ENCODE measurements at places on chromosomes 12 and 14.

DNA sequence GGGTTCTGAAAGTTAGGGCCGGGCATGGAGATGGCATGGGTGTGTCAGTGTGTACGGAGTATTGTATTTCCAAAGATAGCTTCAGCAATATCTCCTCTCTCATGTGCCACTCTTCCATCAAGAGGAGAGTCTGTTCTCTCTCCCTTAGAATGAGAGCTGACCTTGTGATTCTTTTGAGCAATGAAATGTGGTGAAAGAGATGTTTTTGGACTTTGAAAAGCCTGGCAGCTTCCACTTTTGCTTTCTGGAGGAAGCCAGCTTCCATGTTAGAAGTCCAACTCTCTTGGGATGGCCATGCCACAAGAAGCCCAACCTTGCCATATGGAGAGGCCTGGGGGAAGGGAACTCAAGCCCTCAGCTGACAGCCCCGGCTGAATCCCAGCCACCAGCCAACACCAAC lies 72.4 kb upstream of the GZMB start:
- DNase-seq = no peak

DNA sequence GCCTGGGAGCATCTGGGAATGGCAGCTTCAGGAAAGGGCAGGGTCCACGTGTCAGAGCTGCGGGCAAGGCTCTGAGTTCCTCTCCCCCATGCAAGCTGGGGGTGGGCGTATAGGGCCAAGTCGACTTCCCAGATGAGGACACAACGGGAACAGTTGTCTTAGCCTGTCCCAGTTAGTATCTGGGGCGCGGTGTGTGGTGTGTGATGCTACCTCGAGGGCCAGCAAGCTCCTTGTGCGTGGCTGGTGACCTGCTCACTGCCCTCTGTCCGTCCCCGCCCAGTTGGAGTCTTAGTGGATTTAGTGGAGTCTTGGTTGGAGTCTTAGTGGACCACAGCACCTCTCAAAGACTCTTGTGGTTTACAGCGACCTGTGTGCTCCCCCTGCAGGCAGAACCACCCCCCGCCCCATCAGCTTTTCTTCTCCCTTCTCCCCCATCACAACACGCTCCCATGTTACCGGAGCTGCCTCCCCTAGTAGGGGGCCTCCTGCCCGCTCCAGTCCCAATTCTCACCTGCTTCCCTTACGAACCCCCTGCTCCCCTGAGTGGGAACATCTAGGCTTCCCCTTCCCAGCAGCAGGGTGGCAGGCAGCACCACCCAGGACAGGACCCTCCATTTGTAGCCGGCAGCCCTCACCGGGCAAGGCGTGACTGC lies 8.7 kb downstream of the ASPG start:
- DNase-seq = no peak

DNA sequence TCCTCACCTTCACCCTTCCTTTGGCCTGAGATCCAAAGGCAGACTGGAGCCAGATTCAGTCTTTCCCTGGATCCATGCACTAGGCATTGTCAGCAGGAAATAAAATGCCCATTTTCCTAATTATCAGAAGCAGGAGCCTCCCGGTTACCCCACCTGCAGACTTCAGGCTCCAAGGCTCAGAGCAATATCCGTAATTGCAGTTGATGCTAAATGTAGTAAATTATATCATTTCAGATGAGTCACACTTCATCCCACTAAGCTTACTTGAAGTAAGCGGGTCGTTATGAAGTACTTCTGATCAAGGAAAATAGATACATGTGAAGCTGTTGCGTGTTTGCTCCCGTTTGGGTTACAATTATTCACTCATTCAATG lies 110.7 kb upstream of the SFSWAP start:
- no peak for DNase-seq

DNA sequence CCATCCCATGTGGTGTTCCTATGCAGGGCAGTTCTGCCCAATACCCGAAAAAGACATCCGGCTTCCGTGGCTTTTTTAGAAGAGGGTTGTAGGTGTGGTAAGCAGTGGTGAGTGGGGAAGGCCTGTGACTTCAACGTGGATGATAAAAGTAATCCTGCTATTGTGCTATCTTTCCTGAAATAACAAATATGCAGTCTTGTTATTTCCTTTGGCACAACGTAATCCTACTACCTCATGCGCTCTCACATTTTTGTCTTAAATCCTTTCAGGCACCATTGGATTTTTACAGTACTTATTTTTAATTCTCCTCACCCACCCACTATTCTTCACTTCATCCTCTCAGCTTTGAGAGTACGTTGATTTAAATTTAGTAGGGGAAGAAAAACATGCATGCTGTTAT lies 96.8 kb downstream of the IPO8 start:
- DNase-seq = no peak

DNA sequence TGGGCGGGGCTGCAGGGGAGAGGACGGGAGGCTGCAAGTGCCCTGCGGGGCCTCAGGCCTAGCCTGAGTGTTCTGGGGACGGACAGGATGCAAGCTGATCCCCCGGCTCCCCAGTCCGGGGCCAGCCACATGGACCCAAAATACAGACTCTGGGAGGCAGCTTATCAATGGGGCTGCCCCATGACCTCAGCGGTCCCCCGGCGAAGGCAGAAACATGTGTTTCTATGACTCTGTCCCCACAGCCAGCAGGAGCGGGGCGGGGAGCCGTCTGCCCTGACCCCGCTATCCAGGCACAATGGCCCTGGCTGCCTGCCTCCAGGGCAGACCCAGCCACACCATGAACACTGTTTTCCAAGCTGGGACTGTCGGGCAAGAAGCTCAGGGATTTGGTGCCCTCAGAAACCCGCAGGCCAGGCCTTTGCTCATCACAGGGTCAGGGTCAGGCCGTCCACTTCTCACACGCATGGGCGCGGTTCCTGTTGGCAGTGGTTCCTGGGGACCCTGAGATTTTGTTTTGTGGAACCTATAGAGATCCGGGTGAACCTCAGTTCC lies 75.0 kb downstream of the RFLNA start:
- DNase-seq = no peak

GRCh38 chr14:99559286-99559990 lies 44.6 kb downstream of the CCDC85C start:
- no peak for DNase-seq

DNA sequence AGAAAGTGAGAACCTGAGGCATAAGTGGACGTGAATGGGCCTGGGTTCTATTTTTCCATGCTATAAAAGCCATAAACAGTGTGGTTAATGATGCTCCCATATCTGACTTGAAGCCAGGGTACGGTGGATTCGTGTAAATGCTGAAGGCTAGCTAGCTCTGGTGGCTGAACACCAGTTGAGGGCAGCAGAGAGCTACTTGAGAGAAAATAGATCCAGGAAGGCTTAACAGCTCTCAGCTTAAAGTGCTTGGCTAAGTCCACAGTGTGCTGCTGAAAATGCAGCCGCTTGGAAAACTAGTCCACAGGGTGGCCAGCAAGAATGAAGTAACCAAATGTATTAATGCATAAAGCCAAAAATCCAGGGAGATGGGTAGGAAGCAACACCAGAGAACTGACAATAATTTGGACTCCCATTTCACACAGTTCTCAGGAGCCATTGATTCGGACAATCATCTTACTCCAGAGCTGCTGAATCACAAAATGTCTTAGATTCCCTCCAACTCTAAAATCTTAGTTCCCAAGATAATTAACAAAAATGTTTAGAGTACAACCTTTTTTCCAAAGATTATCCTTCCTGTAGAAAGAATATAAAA lies 15.0 kb upstream of the FOXG1 start:
- DNase-seq = no peak

GRCh38 chr14:92994131-92994676 lies 71.3 kb downstream of the CHGA start:
- no peak for DNase-seq

- DNase-seq = no peak
Measured at GRCh38 chr12:90484094-90484493, 470.9 kb downstream of the CCER1 start.

- DNase-seq = no peak
Measured at GRCh38 chr12:64691795-64692583, 67.2 kb downstream of the GNS start.

- no peak for DNase-seq
Measured at GRCh38 chr12:131211340-131211938, 257.7 kb downstream of the ADGRD1 start.

GRCh38 chr12:94969424-94969823 lies 34.1 kb downstream of the NDUFA12 start:
- DNase-seq = no peak

DNA sequence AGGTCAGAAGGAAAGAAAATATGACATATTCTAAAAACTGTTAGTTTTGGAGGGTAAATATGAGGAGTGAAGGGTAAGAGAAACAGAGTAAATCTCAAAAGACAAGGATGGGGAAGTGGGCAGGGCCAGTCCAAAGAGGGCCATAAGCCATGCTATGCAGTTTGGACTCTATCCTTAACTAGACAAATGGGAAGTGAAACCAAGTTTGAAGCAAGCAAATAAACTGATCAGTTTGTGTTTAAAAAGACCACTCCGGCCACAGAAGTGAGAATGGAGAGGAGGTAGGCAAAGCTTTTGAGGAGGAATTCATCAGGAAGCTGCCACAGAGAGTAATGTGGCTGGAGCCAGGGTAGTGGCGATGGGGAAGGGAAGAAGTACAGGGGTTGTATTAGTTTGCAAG lies 37.5 kb upstream of the DAAM1 start:
- DNase-seq = no peak

DNA sequence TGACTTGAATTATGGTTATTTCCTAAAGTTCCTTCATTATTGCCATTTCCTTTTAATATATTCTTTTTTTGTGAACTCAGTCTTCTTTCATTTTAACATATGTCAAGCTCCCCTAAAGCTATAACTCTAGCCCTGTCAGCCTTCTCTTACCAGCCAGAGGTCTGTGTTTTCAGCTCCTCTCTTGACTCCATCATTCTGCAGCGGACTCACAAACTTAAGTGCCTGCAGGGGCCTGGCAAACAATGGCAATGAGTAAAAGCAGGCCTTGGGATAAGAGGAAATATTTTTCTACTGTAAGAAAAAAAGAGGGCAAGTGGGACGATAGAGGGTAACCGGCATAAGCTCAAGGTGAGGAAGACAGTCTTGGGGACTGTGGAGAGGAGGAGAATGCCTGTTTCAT lies 424.5 kb upstream of the RGS6 start:
- no peak for DNase-seq

- no peak for DNase-seq
Measured at GRCh38 chr14:96989306-96989705, 192.1 kb downstream of the VRK1 start.

- DNase-seq = no peak
Measured at GRCh38 chr12:104964856-104965205, 6.7 kb upstream of the SLC41A2 start.

- no peak for DNase-seq
Measured at GRCh38 chr12:117481470-117481869, 120.0 kb upstream of the NOS1 start.

- DNase-seq = no peak
Measured at GRCh38 chr14:35088514-35088913, 33.3 kb downstream of the PPP2R3C start.

GRCh38 chr12:79326663-79327062 lies 364.1 kb downstream of the PAWR start:
- DNase-seq = no peak

GRCh38 chr14:24040692-24041091 lies 11.1 kb upstream of the CARMIL3 start:
- no peak for DNase-seq

- DNase-seq = no peak
Measured at GRCh38 chr14:91269076-91269991, 24.8 kb upstream of the GPR68 start.

- no peak for DNase-seq
Measured at GRCh38 chr12:50579757-50580267, 75.0 kb downstream of the DIP2B start.

GRCh38 chr12:9381619-9382018 lies 173.4 kb upstream of the PZP start:
- DNase-seq = no peak

GRCh38 chr12:1553987-1554982 lies 40.1 kb downstream of the FBXL14 start:
- no peak for DNase-seq

GRCh38 chr12:72197790-72198189 lies 74.4 kb upstream of the TRHDE start:
- DNase-seq = peak; percentile 56

GRCh38 chr12:124745465-124745890 lies 118.2 kb downstream of the SCARB1 start:
- no peak for DNase-seq

- DNase-seq = no peak
Measured at GRCh38 chr14:20458031-20458789, 3.0 kb downstream of the PIP4P1 start.

DNA sequence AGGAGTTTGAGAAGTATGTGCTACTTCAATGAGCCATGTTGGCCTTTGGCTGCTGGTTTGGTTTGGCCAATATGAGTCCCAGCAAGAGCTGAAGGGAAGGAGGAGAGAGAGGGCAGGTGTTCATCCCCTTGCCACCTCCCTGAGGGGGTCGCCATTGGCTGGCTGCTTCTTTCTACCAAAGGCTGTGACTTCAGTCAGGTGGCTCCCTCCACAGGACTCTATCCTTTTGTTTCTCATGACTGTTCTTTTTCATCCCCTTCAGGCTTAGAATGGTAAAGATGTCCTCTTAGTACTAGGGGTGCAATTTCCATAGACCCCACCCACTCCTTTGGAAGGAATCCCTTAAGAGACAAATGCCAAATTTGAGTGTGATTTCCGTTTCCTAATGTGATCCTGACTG lies 31.2 kb upstream of the OTOGL start:
- no peak for DNase-seq

DNA sequence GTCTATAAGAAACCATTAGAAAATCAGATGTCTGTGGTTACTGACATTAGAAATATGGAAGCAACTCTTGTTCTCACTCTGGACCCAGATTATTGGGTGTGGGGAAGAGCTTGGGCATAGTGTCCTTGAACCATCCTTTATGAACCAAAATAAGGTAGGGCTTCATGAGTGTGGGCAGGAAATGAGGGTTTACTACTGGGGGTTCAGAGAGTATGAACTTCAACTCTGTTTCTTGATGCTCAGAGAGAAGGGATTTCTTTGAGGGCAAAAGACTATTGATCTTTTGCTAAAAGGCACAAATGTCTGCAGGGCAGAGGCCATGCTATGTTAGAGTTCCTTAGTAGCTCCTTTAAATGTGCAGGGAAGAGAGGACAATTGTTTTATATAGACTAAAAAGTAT lies 183.3 kb upstream of the ATP2B1 start:
- no peak for DNase-seq

- DNase-seq = no peak
Measured at GRCh38 chr12:47377414-47378221, 297.9 kb upstream of the AMIGO2 start.

- no peak for DNase-seq
Measured at GRCh38 chr12:95733141-95733825, 57.3 kb downstream of the NTN4 start.

DNA sequence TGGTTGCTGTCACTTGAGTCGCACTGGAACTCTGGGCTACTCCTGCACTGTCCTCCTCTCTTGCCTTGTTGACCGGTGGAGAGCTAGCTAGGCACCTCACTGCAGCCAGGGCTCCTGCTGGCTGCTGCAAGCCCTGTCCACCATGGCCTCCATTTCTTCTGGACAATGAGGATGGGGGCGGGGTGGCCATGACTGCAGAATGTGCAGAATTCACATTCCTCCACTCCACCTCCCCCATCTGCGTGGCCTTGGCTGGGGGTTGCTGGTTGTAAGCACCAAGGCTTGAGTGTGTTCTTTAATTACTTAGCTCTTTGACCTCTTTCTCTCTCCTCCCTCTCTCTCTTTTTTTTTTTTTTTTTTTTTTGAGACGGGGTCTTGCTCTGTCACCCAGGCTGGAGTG lies 248.5 kb downstream of the PCNX1 start:
- no peak for DNase-seq

GRCh38 chr12:29551812-29552211 lies 54.3 kb upstream of the OVCH1 start:
- no peak for DNase-seq

GRCh38 chr12:48351022-48351708 lies 446 bp upstream of the ZNF641 start:
- DNase-seq = no peak

- no peak for DNase-seq
Measured at GRCh38 chr14:77189479-77189878, 7.9 kb downstream of the TMEM63C start.
